ENCODE measurements at places on chromosomes 2 and 18.
A peak's percentile ranks its signal among the peaks of the same experiment; 100 is the strongest.

DNA sequence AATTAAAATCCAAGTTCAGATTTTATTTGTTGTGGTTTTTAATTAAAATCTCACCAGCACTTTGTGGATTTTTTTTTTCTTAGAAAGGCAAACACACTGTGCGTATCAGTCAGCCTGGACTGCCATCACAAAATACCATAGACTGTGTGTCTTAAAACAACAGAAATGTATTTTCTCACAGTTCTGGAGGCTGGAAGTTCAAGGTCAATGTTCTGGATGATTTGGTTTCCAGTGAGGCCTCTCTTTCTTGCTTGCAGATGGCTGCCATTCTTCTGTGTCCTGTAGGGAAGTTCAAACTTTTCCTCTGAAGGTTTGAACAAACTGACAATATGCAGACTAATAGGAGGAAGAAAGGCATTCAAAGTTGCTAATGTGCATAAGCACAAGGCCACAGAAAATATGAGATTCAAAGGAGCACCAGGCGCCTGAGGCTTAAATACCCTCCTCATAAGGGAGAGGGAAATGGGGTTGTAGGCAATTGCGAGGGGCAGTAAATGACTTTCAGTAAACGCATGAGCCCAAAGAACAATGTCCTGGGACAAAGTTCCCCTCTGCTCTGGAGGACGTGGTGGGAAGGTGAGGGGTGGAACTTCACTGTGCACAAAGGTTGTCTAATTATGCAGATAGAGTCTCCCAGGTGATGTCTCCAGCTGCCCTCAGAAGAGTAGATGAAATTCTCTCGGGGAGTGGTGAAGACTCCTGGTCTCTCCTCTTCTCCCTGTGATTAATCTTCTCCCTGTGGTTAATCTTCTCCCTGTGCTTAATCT, 26.5 kb upstream of the KCNF1 start:
- DNase-seq: no peak

- DNase-seq: no peak
Measured at GRCh38 chr2:165268754-165269153, 29.5 kb downstream of the SCN2A start.

DNA sequence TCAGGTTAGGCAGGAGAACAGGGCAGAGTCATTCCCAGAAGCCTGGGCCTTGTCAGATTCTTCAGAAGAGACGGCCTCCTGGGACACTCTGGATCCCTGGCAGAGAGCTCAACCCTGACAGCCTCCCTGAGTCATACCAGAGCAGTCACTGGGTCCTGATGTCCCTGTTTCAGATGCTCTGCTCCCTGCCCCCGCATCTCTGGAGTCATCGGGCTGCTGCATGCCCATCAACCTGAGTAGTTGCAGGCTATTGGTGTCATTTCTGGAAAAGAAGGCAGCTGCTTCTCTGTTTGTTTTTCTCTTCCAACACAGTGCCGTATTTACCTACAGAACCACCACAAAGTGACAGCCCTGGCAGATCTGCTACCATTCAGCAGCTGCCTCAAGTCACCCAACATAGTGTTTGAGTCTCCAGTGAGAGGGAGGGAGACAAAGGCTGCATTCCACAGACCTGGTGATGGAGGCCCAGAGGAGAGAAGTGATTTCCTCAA, 145.1 kb downstream of the B3GNT2 start:
- DNase-seq: peak; percentile 31

- no peak for DNase-seq
Measured at GRCh38 chr2:46837112-46837454, 78.5 kb downstream of the MCFD2 start.

GRCh38 chr2:138395565-138396306, 105.8 kb upstream of the SPOPL start:
- DNase-seq: peak; percentile 58

DNA sequence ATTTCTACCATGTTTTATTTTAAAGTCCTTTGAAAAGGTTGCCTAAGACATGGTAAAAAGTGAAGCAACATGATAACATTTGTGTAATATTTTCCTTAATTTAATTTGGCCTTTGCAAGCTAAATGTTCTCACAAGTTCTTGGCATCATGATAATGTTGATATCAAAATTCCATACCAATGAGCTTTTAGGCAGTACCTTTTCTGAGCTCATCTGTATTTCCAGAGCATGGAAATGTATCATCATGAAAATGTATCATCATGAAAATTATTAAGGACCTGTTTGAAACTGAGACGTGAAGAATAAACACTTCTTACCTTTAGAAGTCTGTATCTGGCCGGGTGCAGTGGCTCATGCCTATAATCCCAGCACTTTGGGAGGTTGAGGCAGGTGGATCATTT, 73.8 kb downstream of the VWC2L start:
- no peak for DNase-seq

DNA sequence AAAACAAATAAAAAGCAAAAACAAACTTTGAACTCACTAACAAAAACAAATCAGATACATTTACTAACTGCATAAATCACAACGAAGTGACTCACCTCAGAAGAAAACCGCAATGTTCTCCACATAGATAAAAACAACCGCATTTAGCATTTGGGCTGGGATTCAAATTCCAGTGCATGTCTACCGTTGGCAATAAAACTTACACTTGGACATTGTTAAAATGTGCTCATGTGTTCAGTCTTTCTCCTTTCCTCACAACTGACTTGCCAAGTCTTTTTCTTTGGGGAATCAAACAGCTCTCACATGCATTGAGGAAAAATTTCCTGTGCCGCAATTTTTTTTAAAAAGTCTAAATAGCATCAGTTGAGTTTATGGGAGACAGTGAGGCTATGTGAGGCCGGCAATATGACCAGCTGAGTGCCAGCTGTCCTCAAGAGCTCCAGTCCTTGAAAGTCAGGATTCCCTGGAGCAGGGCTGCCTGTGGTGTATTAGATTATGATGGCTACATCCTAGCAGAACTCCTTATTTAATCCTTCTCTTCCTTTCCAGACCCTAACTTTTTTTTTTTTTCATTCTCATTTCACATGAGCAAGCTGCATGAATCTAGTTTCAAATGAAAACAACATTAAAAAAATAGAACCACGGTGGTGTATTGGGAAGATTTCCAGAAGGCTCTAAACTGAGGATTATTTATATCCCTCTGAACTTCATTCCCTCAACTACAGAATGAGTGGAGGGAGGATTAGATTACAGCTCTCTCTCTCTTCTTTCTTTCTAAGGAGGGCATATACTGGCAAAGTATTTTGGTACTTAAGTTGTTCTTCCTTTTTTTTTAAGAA, 70.2 kb upstream of the MEIS1 start:
- DNase-seq: peak; percentile 45

DNA sequence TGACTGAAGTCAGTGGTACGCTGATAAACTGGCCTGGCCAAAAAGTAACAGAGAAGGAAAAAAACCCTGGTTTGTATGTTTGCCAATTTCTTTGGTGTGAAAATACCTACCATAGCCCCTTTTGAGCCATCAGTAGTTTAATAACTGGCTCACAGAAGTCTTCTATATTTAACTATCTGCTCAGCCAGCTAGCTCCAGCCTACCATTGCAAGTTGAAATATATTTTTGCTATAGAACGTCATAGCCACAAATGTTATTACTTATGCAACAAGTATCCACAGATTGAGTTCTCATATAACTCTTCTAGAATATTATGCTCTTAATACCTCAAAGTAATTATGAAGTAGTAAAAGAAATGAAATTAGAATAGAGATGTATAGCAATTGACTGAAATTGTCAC, 25.2 kb downstream of the RPE start:
- DNase-seq: no peak

DNA sequence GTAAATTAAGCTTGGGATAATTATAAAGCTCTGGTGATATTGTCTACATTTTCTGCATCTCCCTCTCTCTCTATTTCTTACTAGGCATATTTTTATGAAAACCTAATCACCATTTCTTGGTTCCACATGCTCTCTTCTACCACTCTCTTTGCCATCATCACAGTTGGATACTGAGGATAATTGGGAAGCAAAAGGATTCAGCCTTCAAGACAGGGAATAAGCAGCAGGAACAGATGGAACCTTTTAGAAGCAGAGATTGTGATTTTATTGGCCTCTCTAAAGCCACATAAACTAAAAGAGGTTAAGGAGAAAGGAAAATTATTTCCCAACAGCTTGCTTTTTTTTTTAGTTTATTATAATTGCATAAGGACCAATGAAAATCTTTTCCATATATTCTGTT, 226.3 kb upstream of the SPHKAP start:
- no peak for DNase-seq

DNA sequence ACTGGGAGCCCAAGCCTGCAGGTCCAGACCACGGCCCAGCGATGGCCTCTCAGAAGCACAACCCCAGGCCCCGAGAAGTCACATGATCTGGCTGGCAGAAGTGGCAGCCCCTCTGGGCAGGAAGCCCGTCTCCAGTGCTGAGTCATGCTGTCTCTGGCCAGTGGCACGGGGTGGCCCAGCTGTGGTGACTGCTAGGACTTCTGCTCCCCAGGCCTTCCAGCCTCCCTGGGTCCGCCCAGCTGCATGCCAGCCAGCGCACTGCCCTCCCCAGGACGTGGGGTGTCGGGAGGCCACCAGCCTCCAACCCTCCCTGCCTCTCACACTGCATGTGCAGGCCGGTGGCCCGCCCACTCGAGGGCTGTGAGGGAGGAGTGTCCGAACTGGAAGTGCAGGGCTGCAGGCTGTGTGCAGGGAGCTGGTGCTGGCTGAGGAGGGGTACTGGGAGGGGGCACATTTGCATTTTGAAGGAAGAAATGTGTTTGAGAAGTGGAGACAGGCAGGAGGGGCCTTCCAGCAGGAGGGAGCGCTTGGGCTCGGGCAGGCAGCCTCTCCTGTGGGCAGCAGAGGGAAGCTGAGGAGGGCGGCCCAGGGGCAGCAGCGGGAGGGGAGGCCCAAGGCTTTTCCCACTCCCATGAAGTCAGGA, 17.0 kb upstream of the HPCAL1 start:
- peak; percentile 88 for DNase-seq

GRCh38 chr18:75065251-75066000, 143.5 kb downstream of the PTGR3 start:
- DNase-seq: no peak

DNA sequence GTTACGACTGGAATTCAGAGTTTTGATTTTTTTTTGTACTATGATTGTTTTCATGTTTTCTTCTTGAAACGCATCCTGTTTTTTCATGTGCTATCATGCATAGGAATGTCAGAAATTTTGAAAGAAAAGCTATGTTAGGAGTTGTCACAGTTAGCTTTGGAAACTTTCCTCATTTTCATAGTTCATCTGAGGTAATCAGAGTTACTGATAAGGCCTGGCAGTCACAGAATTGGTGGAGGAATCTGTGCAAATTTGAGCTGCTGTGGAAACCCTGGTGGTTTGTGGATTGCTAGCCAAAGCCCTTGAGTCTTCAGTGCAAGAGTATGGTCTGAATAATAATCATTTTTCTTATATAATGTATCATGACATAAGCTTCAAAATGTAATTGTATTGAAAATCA, 401.0 kb downstream of the CNTNAP5 start:
- DNase-seq: no peak

GRCh38 chr2:11499081-11499743, 33.3 kb upstream of the E2F6 start:
- DNase-seq: no peak

Data from right cardiac atrium (tissue), 5 donors.